Left hindlimb (tissue), 1 donor: ENCODE measurements at places on chromosomes 12 and 14.

DNA sequence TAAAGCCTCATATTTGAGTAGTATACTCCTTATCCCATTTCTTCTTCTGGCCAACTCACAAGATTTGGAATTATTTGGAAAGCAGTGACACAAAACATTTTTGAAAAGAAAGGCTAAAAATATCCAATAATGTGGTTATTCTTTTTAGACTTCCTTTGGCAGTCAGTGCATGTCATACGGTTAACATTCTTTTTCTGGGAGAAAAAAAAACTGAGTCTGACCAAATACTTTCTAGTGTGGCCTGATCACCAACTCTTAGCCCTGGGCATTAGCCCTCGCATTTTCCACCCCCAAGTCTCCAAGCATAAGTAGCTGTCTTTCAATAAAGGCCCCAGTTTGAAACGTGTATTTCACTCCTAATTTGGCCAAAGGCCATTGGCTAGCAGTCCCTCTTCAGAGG, 5.9 kb downstream of the RASSF3 start:
- DNase-seq, result no peak

DNA sequence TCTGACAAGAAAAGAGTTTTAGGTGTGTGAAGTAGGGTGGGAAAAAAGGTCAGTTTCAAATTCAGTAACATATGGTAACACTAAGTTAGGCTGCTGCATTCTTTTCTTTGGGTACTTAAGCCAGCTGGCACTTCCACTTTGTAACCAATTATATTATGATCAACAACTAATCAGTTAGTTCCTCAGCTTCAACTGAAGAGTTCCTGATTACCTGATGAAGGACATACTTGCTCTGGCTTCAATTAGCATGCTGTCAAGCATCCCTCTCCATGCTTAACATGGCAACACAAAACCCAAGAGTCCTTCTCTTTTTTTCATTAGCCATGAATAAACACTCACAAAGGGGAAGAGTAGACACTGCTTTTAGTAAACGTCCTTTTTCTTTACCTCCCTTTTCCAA, 6.8 kb upstream of the KANSL2 start:
- no peak for DNase-seq

GRCh38 chr12:18261273-18261672, at the start of gene PIK3C2G:
Gene PIK3C2G (plus strand): TSS chr12:18261518. CDS start chr12:18282082, 20,564 bp downstream.
- no peak for DNase-seq

DNA sequence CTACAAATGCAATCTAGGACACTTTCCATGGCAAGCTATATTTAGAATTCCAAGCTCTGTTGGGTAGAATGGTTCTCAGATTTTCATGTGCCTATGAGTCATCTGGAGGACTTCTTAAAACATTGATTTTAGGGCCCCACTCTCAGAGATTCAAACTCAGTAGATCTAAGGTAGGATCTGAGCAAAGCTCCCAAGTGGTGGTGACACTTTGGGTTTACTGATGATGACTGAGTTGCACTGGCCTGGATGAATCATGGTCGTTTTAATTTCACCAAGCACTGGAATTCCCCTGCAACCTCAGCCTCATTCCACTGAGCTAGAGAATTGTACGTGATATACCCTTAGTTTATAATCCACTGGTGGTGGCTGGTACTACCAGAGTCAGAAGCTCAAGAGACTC, 86.5 kb downstream of the PPM1H start:
- no peak for DNase-seq

GRCh38 chr14:31787377-31787776, 226.2 kb downstream of the NUBPL start:
- DNase-seq, result no peak

- no peak for DNase-seq
Measured at GRCh38 chr12:13149411-13149810, 45.9 kb upstream of the GSG1 start.

DNA sequence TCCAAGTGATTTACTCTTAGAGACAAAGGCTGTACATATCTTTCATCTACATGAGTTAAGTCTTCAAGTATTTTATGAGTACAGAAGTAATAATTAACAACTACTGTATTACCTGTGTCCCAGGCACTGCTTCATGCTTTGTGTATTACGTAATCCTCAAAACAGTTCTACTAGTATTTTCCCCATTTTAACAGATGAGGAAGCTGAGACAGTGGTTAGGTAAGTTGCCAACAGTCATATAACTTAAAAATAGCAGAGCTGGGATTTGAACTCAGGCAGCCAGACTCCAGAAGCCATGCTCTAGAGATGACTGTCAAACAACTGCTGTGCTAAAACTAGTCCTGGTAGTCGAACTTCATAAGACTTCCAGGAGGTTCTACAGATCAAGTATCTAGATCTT, 10.7 kb downstream of the TRMT5 start:
- DNase-seq, result no peak
